AG09309 (cell line): ENCODE measurements at places on chromosomes 16 and 17.
A peak's percentile ranks its signal among the peaks of the same experiment; 100 is the strongest.

DNA sequence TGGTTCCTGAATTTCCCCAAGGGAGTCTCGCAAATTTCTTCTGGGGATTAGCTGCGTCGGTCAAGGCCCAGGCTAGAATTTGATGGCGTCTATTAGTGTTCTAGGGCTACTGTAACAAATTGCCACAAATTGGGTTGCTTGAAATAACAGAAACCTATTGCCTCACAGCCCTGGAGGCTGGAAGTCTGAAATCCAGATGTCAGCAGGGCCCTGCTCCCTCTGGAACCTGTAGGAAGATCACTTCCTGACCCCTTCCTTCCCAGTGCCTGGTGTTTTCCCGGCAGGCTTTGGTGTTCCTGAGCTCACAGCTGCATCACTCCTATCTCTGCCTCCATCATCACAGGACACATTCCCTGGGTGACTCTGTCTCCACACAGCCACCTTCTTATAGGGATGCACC is 24.4 kb downstream of the DHRS7C start:
- no peak for DNase-seq

DNA sequence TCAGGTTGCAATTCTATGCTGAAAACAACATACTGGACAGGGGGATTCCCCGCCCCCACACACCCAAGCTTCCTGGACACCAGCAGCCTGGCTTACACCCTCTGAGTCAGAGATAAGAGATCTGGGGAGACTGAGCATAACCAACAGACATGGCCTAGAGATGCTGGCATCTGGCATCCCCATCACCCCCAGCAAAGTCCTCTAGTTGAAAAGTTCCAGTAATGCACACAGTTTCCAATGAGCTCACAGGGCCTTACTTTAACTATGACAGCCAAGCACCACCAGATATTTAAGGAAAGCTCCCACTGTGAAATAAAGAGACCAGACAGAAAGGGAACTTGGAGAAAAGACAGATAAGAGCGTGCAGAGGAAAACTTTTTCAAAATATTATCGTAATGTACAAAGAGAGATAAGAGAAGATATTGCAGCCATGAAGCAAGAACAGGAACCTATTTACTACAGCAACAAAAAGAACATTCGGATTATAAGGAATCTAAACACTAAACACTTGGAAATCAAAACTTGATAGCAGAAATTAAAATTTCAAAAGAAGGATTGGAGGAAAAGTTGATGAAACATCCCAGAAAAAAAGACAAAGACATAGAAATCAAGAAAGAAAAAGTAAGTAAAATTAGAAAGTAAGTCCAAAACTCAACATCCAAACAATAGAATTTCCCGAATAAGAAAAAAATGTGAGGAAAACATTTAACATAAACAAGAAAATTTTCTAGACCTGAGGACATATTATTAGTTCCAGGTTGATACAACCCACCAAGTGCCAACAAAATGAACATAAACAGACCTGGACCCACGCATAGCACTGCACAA is 17.2 kb upstream of the ALOX15 start:
- DNase-seq: peak; percentile 38

DNA sequence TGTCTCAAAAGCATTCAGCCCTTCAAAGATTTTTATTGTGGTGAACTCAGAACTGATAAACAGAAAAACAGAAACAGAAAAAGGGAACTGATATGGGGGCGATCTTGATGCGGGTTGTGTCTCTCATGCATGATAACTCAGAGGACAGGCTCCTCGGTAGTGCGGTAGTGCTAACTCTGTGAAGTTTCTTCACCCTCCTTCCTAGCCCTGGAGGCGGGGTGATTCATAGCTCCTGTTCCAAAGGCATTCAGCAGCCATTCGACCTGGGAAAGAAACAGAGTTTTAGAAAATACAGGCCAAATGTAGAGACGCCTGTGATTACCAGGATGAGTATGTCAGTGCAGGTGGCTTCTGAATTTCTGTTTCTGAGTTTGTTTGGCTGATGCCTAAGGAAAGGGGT is 5.5 kb upstream of the MAF start:
- DNase-seq: no peak

GRCh38 chr17:64698725-64699124 is 36.6 kb upstream of the SMURF2 start:
- no peak for DNase-seq

DNA sequence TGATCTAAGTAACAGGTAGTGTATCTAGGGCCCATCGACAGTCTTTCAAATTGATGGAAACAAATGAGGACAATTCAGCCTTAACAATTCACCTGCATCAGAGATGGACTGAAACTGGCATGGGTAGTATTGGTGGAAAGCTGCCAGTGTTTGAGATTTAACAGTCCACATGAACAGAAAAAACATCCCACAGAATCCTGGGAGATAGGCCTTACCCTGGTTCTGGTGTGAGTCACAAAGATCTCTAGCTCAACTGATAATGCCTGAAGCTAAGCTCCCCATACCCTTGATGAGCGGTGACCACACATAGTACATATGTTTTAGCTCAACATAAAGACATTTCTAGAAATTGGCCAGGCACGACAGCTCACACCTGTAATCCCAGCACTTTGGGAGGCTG is 21.9 kb downstream of the CRK start:
- DNase-seq: no peak

GRCh38 chr16:75097941-75098901 is 18.4 kb downstream of the LDHD start:
- no peak for DNase-seq

DNA sequence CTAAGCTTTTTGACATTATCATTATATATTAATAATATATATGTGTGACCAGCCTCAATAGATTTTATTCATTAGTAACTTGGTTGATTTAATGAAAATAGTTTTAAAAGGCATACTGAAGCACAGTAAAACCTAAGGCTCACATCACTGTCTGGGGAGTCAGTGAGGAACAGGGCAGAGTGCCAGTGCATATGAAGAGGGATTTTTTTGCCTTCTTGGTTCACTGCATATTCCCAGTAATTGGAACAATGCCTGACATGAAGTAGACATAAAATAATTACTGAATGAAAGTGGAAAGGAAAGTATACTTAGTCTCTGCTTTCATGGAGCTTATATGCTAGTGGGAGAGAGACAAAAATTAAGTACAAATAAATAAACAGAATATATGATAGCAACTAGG is 81.1 kb downstream of the FTO start:
- DNase-seq: no peak

GRCh38 chr17:75773808-75774470 is 8.9 kb upstream of the GALK1 start:
- no peak for DNase-seq

GRCh38 chr17:18262111-18262510 is 1.6 kb downstream of the MIEF2 start:
- DNase-seq: no peak

DNA sequence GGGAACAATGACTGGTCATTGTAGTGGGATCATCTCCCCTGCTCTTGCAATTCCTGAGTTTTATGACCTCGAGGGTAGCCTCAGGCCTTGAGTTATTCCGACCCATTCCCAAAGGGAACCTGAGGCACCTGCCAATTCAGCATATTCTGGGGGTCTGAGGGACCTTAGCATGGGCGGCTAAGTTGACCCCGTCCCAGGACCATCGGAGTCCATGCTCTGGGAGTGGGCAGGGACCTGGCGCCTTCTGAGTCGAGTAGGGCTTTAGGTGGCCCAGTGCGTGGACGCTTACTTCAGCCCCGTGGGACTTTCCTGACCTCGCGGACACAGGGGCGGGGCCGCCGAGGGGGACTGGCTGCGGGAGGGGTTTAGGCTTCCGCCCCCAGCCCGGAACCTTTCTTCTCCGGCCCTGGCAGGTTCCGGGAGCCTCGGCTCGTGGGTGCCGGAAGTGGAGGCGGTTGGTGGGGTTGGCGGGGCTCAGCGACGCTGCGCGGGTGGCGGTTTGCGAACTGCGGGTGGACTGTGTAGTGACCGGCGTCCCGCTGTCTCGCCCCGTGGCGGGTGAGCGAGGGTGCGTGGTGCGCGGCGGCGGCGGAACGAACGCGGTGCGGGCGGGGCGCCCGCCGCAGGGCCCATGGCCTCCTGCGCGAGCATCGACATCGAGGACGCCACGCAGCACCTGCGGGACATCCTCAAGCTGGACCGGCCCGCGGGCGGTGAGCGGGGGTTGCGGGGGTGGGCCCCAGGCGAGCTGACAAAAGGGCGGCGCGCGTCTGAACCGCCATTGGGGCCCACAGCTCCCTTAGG is at the start of gene EDC4:
TSS of gene EDC4 (plus strand) at position 422 of the 804 bp plus-strand sequence. CDS start at position 632, 210 bp downstream.
- DNase-seq: no peak

DNA sequence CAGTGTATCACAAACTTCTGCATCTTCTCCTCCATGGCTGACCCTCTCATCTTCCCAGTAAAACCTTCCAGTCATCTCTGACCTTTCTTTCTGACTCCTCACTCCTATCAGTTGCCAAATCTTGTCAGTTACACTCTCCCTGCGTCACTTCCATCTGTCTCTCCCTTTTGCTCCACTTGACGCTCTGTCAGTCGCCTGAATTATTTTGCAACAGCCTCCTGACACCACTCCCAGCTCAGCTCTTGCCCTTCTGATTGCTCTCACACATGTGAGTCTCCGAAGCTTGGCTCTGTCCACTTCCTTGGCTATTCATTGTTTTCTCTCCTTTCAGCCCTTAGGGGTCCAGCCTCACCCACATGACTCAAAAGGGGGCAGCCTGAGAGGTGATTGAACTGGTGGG is 27.7 kb downstream of the DHRS7C start:
- no peak for DNase-seq

- no peak for DNase-seq
Measured at GRCh38 chr16:57358527-57359095, at the start of gene CCL22. TSS of gene CCL22 (plus strand) at chr16:57358783. CDS start at chr16:57358817, 34 bp downstream.

GRCh38 chr17:42312285-42313130 is 24.2 kb downstream of the STAT5A start:
- DNase-seq: no peak

DNA sequence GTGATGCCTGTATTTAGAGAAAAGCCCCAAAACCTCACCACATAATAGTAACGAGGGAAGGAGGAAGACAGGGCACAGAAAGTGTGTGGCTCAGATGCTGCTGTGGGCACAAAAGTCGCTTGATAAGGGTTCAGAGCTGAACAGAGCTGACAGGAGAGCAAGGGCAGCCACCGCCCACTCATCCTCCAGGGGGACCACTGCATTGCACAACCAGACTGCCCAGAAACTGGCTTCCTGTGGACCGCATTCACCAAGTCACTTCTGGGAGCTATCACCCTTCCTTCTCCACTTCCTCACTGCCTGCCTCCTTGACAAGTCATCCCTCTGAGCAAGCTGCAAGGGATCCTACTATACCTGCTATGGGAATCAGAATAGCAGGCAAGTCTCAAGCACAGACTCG is 512.4 kb upstream of the CDH11 start:
- no peak for DNase-seq

- no peak for DNase-seq
Measured at GRCh38 chr16:57485916-57486857, at the start of gene DOK4. TSS of gene DOK4 (minus strand) at chr16:57486493. CDS start at chr16:57479507, 6,986 bp downstream.

DNA sequence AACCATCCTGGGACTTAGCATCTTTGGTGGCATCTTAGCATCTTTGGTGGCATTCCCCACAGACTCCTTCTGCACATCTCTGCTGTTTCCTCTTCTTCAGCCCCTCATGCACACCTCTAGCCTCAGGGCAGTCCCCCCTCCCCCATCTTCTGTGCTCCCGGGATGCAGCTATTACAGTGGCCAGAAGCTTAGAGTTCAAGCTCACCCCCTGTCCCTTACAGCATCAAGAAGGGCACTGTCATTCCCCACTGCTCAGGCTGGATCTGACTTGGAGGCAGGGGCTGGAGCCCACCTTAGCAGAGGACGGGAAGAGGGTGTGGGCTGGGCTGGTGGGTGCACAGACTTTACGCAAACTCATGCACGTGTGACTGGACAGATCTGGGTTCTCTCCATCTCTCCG is 650 bp downstream of the EPN3 start:
- DNase-seq: no peak

DNA sequence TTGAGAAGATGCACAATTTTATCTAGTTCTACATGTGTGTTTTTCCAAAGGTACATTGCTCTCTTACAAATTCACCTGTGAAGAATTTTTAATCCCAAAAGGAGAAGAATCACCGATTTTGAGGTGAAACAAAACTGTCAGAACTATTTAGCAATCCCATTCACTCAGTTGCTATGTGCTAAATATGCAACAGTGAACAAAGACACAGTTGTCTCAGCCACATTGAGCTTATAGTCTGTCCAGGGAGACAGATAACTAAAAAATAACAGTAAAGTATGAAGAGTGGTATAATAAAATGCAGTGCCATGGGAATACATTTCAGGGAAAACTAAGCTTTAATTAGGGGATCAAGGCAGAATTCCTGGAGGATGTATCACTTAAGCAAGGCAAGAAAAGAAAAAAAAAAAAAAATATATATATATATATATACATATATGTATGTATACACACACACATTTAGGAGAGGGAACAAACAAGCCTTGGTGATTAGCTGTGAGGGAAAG is 110.4 kb downstream of the SPAG9 start:
- DNase-seq: no peak

- DNase-seq: no peak
Measured at GRCh38 chr17:39077866-39078265, 73.6 kb downstream of the PLXDC1 start.

DNA sequence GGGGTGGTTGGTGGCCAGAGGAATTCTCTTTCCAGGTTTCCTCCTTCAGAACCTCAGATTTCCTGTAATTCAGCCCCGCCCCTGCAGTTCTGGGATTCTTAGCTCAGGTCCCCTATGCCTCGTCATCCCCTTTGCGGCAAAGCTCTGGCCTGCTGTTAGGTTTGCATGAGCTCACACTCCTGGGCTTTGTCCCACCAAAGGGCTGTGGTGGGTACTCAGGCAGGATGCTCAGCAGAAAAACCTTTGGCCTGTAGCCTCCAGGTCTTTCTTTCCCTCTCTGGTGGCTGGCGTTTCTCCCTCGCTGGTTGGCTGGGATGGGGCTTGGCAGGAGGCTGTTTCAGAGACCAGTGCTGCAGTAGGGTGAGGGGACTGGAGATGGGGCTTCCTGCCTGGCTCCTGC is 9.6 kb upstream of the PLEKHG4 start:
- no peak for DNase-seq

- no peak for DNase-seq
Measured at GRCh38 chr16:56988948-56989945, at the start of gene NLRC5. TSS of gene NLRC5 (plus strand) at chr16:56989557. CDS start at chr16:57020713, 31,156 bp downstream.

GRCh38 chr17:82926081-82926480 is 86.3 kb upstream of the ZNF750 start:
- DNase-seq: no peak
